ENCODE measurements at places on chromosomes 5 and 9.

GRCh38 chr5:17329571-17329970 is 112.1 kb downstream of the BASP1 start:
- DNase-seq: no peak

- DNase-seq: no peak
These were observed 153.5 kb downstream of the PRELID2 start for GRCh38 chr5:145681686-145682085.

- DNase-seq: no peak
These were observed 190.8 kb downstream of the MEF2C start for GRCh38 chr5:88691945-88692868.

GRCh38 chr5:10701567-10702039 is 59.4 kb downstream of the DAP start:
- no peak for DNase-seq

DNA sequence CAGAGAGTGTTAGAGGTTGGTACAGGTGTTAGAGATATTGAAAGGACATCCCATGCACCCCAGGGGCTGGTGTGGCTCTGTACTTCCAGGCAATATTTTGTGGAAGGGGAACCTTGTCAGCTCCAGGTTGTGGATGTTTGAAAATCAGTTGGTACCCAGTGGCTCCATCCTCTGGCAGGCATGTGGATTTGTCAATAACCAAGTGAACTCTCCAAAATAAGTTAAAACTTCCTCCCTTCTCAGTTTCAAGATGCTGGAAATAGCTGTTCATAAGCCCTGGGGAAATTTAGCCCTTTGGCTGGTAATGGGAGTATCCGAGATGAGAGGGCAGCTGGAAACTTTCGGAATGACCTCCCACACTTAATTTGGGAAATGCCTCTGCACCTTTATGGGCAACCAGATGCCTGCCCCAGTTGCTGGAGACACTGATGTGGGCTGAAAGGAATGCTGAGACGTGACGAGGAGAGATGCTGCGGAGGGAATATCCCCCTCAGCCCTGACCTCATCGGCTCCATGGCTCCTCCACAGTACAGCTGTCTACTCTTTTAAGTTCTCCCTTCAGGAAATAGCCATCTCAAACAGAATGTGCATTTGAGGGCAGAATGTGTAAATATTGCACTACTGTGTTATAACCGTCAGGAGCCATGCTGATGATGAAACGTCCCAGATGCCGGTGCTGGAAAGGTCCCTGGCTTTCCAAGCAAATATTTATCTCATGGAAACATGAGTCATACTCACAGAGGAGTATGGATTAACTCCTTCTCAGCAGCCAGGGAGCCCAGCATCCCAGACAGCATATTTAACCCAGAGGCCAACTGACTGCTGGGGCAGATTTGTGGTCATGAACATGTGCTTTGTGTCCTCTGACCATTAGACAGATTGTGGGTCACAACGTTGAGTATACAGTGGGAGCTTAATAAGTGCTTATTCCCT is 29.5 kb downstream of the TGFBI start:
- no peak for DNase-seq

GRCh38 chr5:139710319-139711066 is 62.3 kb downstream of the CXXC5 start:
- peak; percentile 58 for DNase-seq

DNA sequence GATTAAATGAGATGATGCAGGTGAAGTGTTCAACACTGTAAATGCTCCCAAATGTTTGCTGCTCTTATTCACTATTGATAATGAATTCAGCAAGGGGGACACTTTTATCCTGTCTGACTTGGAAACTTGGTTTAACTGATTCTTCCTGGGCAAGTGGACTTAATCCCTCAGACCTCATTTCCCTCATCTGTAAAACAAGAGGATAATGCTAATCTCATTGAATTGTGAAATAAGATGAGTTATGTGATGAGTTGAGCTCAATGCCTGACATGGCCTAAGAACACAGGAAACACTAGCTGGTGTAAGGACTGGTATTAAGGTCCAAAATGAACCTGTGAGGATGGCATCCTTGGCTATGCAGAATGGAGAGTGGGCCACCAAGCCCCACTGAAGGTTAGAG is 23.3 kb downstream of the TNFSF15 start:
- no peak for DNase-seq
